ENCODE measurements at places on chromosomes 16 and 17. TPM values are rescaled to one million over a fixed set of nuclear protein-coding genes. Genes with fewer than 3 reads are reported as not detected.

GRCh38 chr16:84391151-84392030 lies 23.1 kb downstream of the ATP2C2 start:
- DNase-seq, result no peak

GRCh38 chr16:60279061-60279665 lies 1545.0 kb upstream of the GOT2 start:
- no peak for DNase-seq

- no peak for DNase-seq
Observed at GRCh38 chr17:1134634-1135324, 45.0 kb downstream of the ABR start.

DNA sequence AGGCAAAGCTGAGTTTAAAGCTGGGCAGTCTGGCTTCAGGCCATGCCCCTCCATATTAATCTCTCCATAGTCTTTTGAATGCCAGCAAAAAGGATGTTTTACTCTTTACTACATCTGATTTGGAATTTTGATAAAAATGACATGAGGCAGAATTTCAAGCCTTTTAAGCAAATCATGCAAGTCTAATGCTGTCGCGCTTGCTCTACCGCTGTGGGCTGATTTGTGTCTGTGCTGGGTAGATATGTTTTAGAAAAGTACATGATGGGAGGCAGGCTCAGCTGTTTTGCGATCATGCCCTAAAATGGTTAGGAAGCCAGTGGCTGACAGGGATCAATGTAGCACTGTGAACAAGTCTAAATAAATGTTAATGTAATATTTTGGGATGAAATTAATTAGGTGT lies 311.9 kb downstream of the CA10 start:
- no peak for DNase-seq

DNA sequence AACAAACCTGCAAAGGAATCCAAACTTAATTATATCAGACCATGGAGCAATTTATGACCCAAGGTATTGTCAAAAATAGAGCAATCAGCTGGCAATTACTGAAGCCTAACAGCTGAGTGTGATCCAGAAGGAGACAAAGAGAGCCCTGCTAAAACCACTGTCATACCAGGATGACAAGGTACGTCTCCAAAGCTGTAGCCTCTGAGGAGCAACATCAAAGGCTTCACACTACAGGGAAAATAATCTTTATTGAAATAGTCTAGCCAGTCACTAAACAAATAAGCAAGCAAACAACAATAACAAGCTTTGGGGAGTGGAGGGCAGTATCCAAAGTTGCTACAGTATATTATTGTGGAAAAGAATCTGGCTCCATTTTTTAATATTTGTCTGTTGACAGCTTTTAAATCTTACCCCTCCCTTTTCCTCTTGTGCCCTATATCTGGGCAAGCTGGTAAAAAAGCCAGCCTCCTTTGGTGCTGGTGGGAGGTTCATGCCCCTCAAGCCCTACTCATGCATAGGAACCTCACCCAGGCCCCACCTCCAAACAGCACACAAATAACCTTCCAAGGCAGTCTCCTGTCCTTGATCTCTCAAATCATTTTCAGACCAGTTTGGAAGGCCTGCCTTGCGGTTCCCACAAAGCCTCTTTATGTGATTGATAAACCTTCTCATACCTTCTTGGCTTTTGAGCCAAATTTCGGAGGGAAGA lies 73.7 kb downstream of the ITFG1 start:
- DNase-seq, result no peak

GRCh38 chr17:55737976-55738501 lies 12.8 kb upstream of the PCTP start:
- DNase-seq, result no peak

DNA sequence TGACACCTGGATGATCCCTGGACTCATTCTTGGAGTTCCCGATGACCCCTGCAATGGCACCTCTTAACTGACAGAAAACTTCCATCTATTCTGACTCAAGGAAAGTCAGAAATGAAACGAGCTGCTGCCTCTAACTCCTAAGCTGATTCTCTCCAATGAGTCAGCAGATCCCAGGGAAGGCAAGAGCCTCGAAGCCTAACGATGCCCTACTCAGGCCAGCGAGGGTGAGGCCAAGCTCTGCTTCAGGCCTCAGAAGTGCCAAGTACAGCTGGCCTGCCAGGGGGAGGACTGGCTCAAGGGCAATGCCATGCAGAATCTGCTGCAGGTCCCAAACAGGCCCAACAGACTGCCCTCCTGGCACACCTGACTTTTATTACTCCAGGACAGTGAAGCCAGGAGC lies 36.3 kb downstream of the PLXDC1 start:
- DNase-seq, result no peak

DNA sequence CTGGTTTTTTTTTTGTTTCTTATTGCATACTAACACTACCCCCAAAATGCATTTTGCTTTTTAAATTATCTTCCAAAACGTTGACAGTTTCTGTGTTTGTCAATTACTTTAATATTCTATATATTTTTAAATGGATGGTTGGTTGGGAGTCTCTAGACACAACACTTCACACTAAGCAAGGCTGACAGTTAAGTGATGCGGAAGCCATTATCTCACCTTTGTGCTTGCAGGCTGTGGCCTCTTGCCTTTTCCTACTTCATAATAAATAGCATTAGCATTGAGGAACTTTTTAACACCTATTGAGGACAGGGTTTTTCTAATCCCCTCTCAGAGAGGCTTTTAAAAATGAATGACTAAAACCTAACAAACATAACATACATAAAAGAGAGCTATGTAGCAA lies 280.8 kb upstream of the TBX2 start:
- no peak for DNase-seq

- DNase-seq, result no peak
Observed at GRCh38 chr16:85057212-85057889, 29.8 kb downstream of the KIAA0513 start.

DNA sequence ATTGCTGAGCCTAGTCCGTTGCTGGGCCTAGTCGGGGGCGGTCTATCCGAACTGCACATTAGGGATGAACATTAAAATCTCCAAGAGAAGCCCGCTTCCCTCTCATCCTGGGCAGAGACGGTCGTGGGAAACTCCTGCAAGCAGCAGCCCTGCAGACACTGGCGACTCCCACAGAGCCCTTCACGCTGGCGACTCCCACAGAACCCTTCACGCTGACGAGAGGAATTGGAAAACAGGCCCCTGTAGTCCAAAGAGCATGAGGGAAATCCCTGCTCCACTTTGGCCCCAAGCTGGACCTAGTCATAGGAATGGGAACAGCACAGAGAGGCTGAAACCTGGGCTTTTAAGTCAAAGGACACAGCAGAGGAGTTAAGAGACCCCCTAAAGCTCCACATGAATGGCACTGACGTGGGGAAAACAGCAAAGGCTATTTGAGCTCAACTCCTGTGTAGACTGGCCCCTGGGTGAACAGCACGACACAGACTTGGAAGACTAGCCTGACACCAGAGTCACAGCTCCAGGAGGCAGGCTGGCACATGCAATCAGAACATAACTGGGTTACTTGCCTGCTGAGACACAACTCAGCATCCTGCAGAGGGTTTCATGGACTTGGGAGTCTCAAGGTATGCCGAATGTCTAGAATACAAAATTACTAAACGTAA lies 42.2 kb downstream of the WDR45B start:
- no peak for DNase-seq

- DNase-seq, result no peak
Observed at GRCh38 chr17:5391678-5392077, 27.8 kb downstream of the NUP88 start.

GRCh38 chr17:80030730-80031410 lies 4.8 kb downstream of the TBC1D16 start:
- no peak for DNase-seq

Gene ATP1B2
- total RNA-seq, result 0.30 TPM

Gene SLC12A3
- not detected for total RNA-seq
